ENCODE measurements at places on chromosomes 16 and 17.
A peak's percentile ranks its signal among the peaks of the same experiment; 100 is the strongest.

DNA sequence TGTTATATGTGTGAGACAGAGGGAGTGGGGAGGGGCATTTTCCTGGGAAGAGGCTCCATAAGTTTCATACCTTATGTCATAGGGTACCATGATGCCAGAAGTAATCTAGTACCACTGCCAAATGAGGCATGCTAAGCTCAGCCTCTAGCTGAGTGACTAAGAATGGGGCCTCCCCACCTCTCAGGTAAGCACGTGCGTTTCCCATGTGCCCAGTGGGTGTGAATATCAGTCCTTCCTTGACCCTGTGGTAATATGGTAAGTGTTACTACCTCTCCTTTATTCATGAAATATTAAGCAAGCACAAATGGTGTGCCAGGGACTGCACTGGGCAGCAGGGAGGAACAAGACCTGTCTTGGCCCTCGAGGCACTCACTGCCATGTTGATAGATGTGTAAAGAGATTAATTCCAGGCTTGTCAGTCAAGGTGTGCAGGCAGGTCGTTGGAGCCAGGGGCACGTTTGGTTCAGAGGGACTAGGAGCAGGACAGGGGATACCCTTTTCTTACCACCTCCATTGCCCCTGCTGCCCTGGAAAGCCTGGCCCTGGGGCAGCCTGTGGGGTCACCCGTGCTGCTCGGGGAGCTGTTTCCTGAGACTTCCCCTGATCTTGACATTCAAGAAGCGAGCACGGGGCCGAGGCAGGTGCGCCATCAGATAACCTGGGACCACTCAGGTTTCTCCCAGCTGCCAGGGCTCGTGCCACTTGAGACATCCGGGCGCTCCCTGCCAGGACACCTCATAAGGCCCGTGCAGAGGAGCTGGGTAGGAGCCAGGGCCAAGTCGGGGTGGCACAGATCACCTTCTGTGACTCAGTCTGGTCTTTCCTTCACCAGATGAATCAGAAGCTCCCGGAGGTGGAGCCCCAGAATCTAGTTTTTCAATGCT, 8.8 kb downstream of the RSAD1 start:
- DNase-seq: no peak

GRCh38 chr16:50671644-50672260, 9.4 kb downstream of the SNX20 start:
- peak; percentile 59 for DNase-seq

- DNase-seq: no peak
Measured at GRCh38 chr16:85567101-85567866, 45.8 kb upstream of the GSE1 start.

GRCh38 chr16:2242598-2242997, 6.4 kb downstream of the DNASE1L2 start:
- DNase-seq: peak; percentile 36

DNA sequence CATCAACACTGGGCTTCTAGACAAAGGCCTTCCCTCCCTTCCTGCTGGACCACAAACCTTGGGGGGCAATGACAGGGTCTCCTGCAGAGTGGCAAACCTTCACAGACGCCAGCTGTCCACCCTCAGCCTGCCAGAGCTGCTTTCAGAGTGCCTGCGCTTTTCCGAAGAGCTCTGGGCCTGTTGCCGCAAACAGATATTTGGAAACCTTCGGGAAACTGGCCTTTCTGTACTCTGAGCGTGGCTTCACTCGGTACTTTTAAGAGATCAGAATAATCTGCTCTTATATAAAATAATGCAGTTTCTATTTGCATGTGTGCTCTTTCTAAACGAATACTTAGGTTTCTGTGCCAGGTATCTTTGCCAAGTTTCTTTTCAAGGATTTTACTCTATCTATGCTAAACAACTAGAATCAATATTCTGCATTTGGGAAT, 152.1 kb upstream of the CHMP6 start:
- no peak for DNase-seq

- DNase-seq: no peak
Measured at GRCh38 chr16:29857133-29857760, 5.8 kb downstream of the CDIPT start.

GRCh38 chr17:64216000-64216337, 47.1 kb downstream of the TEX2 start:
- no peak for DNase-seq

DNA sequence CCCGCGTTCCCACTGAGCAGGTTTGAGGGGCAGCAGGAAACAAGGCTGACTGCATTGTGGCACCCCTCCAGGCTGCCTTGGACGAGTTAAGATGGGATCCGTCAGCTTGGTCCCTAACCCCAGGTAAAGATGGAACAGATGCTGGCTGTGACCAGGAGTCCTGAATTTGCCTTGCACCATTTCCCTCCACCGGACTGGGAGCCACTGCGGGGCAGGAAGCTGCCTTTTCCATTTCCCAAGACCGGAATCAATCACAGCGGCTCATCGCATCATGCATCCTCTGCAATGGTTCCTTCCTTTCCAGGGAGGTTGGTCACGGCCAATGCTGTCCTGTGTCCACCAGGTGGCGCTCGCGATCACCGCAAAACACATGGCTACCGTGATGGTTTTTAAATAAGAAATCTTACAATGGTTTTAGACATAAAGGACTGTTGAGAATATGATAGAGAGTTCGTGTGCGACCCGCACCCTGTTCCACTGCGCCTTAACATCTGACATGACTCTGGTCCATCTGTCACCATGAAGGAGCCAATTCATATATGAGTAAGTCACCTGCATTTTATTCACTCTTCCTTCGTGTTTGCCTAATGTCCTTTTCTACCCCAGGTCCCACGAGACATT, 6.8 kb upstream of the MEAK7 start:
- peak; percentile 85 for DNase-seq

- DNase-seq: peak; percentile 52
Measured at GRCh38 chr17:39527220-39527813, 66.0 kb downstream of the CDK12 start.
